Mammary microvascular endothelial cell (primary cell): ENCODE measurements at places on chromosomes 13 and 19. TPM values are rescaled to one million over a fixed set of nuclear protein-coding genes. Genes with fewer than 3 reads are reported as not detected.

STAP2 gene
- 27.2 and 30.9 TPM in 2 replicates for total RNA-seq

PSG5 gene
- total RNA-seq = 0.27 TPM in 1 of 2 replicates, not detected in the other

MEIOSIN gene
- not detected in 2 replicates for total RNA-seq

DZIP1 gene
- total RNA-seq = 2.7 and 3.9 TPM in 2 replicates

WDR83 gene
- 8.2 and 15.2 TPM in 2 replicates for total RNA-seq

RAX2 gene
- not detected in 2 replicates for total RNA-seq

INAFM1 gene
- 1.5 and 2.1 TPM in 2 replicates for total RNA-seq

ARRDC5 gene
- total RNA-seq = not detected in 2 replicates

CRTC1 gene
- 2.0 and 3.7 TPM in 2 replicates for total RNA-seq

SYCN gene
- total RNA-seq = not detected in 2 replicates

GZMM gene
- not detected in 2 replicates for total RNA-seq

ERFL gene
- total RNA-seq = not detected in 2 replicates

TNFAIP8L1 gene
- 16.3 and 16.8 TPM in 2 replicates for total RNA-seq

PRR19 gene
- 0.27 and 1.0 TPM in 2 replicates for total RNA-seq

PINLYP gene
- 0.44 and 1.00 TPM in 2 replicates for total RNA-seq

ADAMTSL5 gene
- not detected in 2 replicates for total RNA-seq

CGB2 gene
- total RNA-seq = not detected in 2 replicates

ZNF497 gene
- total RNA-seq = under 0.01 and 0.59 TPM in 2 replicates

MZT1 gene
- 27.6 and 30.1 TPM in 2 replicates for total RNA-seq

CCNA1 gene
- total RNA-seq = 8.3 and 8.9 TPM in 2 replicates

KLK2 gene
- not detected in 2 replicates for total RNA-seq

NDUFS7 gene
- total RNA-seq = 206 and 213 TPM in 2 replicates
